ENCODE measurements at places on chromosomes 7 and 10.

DNA sequence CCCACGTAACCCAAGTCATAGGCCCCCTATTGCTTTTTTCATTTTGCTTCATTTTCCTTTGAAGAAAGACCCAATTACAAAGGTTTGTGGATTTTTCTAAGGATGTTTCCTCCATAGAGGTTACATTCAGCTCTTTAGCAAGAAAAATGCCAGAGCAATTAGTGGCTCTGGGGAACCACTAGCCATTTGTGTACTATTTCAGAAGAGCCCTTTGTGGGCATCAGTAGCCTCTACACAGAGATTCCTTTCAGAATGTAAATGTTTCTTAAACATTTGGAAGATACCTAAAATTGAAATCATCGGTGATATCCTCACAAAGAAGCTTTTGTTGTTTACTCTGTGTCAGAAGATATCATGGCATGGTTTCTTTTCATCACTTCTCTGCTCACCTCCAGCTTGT, 291.0 kb upstream of the KMT2E start:
- no peak for DNase-seq

DNA sequence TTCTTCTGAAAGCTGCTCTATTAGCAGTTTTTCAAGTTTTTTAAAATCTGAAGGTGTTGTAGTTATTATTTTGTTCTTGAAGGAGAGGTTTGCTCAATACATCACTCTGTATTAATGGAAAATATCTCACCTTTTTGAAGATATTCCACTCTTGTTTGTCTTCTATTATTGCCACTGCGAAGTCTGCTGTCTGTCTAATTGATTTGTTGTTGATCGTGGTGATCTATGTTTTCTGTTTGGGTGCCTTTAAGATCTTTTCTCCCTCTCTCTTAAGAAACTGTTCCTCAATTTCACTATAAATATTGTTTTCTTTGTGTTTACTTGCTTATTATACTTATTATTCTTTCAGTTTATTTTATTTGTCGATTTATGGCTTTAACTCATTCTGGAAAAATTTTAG, 64.9 kb upstream of the FZD8 start:
- no peak for DNase-seq

DNA sequence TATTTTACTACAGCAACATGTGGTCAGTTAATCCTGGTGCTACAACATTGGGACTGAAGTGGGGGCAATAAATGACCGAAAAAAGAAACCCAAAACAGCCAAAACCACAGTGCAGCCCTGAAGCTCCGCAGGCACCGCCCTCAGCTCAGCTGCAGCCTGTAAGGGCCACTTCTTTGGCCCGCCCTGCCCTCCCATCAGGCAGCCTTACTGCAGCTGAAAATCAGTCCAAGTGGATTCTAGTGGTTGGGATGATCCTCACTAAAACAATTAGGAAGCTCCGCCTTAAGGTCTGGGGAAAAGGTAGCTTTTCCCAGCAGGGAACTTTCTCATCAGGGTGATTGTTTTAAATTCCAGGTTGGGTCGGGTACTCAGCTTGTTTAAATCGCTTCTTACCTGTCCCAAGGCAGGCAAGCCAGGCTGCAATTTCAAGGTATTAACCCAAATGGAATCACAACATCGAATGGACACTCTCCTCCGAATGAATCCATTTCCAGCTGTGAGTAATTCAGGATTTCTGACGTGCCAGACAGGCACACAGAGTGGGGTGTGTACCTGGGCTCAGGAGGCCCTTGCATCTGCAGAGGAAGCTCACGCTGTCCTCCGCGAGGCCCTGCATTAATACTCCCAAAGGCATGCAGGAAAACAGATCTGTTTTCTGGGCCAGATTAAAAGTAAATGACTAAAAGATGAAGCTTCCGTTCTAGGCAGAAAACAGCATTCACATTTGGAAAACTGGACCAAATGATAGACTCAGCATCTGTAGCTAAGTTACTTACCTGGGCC, 104.3 kb downstream of the CREB5 start:
- DNase-seq, result no peak

DNA sequence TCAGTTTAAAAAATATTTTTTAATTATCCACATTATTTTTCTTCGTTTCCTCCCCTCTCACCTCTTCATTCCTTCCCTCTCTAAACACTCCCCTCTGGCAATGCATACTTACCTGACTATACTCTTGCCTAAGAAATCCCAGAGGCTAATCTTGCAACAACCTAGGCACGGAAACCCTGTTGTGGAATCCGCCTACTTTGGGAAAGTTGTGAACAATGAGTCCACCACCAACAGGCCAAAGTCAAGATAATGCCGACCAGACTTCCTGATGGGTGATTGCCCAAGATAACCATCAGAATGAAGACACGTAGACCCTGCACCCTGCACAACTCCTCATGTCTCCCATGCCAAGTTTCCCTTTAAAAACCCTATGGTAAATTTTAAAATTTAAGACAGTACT, 521.5 kb downstream of the KIF20B start:
- no peak for DNase-seq

GRCh38 chr10:103784723-103785418, 70.5 kb downstream of the SH3PXD2A start:
- peak; percentile 87 for DNase-seq

All from transverse colon (tissue), 4 donors.